MCF 10A (cell line): ENCODE measurements at places on chromosomes 1 and 21. TPM values are rescaled to one million over a fixed set of nuclear protein-coding genes. Genes with fewer than 3 reads are reported as not detected.
A peak's percentile ranks its signal among the peaks of the same experiment; 100 is the strongest.

DNA sequence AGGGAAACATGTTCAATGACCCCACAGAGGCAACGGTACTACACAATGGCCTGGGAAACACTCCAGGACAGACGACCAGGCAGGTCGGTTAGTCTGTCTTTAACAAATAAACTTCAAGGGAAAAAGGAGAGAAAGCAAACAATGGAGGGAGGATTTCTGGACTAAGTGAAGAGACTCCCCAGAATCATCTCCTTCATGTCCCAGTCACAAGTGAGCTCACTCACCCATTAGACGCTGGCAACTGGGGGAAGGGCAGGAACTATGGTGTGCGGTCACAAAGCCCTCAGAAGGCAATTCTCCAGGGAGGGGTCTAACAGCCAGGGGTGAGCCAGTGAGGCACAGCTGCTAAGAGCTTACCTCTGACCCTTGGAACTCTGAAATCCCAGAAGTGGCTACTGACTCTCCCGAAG is 55.7 kb upstream of the NADK start:
- peaks cover 21% of the 10 kb centered on the region for H3K4me1 ChIP-seq
- no peaks in the 10 kb centered on the region for H3K27me3 ChIP-seq
- peaks cover 58% of the 10 kb centered on the region for H3K36me3 ChIP-seq
- H3K4me3 ChIP-seq = no peak overlapping the region

DNA sequence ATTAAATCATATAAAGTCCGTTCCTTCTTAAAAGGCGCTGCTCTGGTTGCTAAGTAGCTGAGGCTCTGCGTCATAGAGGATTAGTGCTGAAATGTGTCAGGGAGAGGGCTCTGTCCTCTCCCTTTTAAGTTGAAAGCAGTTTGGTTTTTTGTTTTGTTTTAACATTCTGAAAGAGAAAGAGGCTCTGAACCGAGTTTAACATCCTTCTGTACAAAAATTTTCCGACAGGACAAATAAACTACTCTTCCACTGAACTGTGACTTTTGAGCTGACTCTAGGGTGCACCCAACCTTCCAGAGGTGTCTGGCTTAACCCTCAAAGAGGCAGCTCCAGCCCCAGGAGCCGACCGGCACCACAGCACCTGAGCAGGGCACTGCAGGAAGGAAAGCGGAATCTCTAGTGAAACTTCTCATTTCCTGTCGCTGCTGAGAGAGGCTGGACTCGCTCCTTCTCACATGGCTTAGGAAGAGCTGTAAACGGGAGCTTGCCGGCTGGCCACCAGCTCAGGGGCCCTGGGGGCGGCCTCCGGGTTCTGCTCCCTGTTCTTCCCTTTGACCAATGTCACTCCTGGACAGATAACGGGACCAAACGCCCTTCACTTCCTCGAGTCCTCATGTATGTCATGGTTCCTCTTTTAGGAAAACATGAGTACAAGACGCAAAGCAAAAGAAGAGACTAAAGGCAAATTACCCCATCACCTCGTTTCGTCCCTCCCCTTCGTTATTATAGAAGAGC is 1.2 kb downstream of the VAV3 start:
- peaks cover 10% of the 10 kb centered on the region for H3K27me3 ChIP-seq
- H3K36me3 ChIP-seq = no peaks in the 10 kb centered on the region
- DNase-seq = no peak
- H3K4me1 ChIP-seq = peaks cover 13% of the 10 kb centered on the region

GRCh38 chr1:37473431-37474045 is 842 bp upstream of the ZC3H12A start:
- DNase-seq = peak; percentile 54
- peak overlapping the region; percentile 89 for H3K4me3 ChIP-seq
- H3K27ac ChIP-seq = peak overlapping the region; percentile 86
- H3K4me1 ChIP-seq = peaks cover 45% of the 10 kb centered on the region
- peaks cover 37% of the 10 kb centered on the region for H3K36me3 ChIP-seq
- no peaks in the 10 kb centered on the region for H3K27me3 ChIP-seq

DNA sequence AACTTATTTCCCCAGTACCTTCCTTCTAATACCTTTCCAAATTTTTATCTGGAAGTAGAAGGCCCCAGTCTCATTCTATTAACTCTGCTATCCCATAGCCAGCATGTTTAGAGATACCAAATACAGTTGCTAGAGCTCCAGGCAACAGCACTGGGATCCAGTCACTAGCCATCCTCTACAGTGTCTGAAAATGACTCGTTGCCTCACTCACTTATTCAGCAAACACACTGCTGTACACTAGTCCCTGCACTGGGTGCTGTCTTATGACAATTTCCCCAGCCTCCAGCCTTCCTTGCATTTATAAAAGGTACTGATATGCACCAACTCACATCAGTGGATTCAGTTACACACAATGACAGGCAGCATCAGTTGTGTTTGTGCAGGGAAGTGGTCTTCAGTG is 179.0 kb downstream of the DSCAM start:
- no peak overlapping the region for H3K27ac ChIP-seq
- H3K36me3 ChIP-seq = no peaks in the 10 kb centered on the region
- DNase-seq = no peak
- no peaks in the 10 kb centered on the region for H3K4me1 ChIP-seq
- H3K27me3 ChIP-seq = no peaks in the 10 kb centered on the region
- H3K4me3 ChIP-seq = no peak overlapping the region

- no peaks in the 10 kb centered on the region for H3K27me3 ChIP-seq
- H3K4me3 ChIP-seq = no peak overlapping the region
- DNase-seq = no peak
- H3K36me3 ChIP-seq = peaks cover 6% of the 10 kb centered on the region
Observed at GRCh38 chr1:2203671-2204414, 9.3 kb upstream of the FAAP20 start.

DNA sequence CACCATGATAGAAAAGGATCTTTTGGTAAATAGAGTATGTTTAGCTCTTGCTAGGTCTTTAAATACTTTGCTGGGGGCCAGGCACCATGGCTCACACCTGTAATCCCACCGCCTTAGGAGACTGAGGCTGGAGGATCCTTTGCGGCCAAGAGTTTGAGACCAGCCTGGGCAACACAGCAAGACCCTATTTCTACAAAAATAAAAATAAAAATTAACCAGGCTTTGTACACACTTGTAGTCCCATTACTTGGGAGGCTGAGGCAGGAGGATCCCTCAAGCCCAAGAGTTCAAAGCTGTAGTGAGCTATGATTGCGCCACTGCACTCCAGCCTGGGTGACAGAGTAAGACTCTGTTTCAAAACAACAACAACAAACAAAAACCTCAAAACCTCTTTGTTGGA is 1.1 kb upstream of the KCNE2 start:
- no peak overlapping the region for H3K27ac ChIP-seq
- peaks cover 31% of the 10 kb centered on the region for H3K27me3 ChIP-seq
- peaks cover 6% of the 10 kb centered on the region for H3K4me1 ChIP-seq
- no peak overlapping the region for H3K4me3 ChIP-seq
- H3K36me3 ChIP-seq = no peaks in the 10 kb centered on the region

GRCh38 chr1:27979151-27979858 is 19.5 kb downstream of the XKR8 start:
- no peak overlapping the region for H3K4me3 ChIP-seq
- no peaks in the 10 kb centered on the region for H3K27me3 ChIP-seq
- H3K4me1 ChIP-seq = no peaks in the 10 kb centered on the region

DNA sequence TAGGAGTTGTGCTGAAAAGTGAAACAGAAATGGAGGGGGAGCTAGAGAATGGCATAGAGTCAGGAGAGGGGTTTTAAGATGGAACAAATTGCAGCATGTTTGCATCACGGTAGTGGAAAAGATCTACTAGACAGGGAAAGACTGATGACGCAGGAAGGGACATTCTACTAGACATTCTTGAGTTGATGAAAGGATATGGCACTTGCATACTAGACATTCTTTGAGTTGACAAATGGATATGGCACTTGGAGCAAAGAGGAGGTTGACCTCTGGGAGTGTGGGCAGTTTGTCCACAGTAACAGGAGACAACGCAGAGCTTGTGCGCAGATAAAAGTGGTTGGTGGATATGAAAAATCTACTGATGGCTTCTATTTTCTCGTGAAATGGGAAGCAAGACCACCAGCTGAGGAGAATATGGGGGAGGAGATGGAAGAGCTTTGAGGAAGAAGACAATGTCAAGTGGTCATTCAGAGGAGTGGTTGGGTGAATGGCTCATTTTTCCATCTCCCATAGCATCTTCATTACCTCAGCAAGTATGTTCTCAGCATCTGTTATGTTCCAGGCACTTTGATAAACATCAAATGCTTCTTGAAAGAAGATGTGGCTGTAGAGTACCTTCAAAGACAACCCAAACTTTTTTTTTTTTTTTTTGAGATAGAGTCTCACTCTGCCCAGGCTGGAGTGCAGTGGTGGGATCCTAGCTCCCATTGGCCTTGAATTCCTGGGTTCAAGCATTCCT is 2.4 kb upstream of the CTPS1 start:
- peaks cover 11% of the 10 kb centered on the region for H3K4me1 ChIP-seq
- DNase-seq = no peak
- H3K27ac ChIP-seq = no peak overlapping the region

GRCh38 chr1:53651356-53651755 is 87.6 kb downstream of the GLIS1 start:
- H3K36me3 ChIP-seq = no peaks in the 10 kb centered on the region
- H3K27ac ChIP-seq = no peak overlapping the region
- H3K4me3 ChIP-seq = no peak overlapping the region
- DNase-seq = no peak
- H3K27me3 ChIP-seq = peaks cover 37% of the 10 kb centered on the region
- H3K4me1 ChIP-seq = peaks cover 10% of the 10 kb centered on the region

DNA sequence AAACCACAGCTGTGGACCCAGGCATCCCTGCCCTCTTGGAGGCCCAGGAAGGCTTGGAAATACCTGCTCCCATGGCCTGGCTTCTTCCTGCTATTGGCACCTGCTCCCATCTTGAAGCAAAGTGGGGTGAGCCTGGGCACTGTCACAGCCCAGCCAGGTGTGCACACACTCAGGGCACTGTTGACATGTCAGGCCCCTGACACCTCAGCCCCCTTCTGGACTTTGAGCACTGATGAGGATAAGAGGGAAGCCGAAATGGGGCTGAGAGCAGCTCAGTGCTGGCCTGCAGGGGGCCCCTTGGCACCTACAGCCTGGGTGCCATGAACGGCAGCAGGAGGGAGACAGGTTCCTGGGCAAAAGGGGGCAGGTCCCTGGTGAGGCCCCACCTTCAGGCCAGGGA is 55.9 kb downstream of the DAB1 start:
- no peak overlapping the region for H3K27ac ChIP-seq
- H3K36me3 ChIP-seq = peaks cover under 1% of the 10 kb centered on the region
- no peaks in the 10 kb centered on the region for H3K4me1 ChIP-seq
- H3K27me3 ChIP-seq = no peaks in the 10 kb centered on the region
- H3K4me3 ChIP-seq = no peak overlapping the region

DNA sequence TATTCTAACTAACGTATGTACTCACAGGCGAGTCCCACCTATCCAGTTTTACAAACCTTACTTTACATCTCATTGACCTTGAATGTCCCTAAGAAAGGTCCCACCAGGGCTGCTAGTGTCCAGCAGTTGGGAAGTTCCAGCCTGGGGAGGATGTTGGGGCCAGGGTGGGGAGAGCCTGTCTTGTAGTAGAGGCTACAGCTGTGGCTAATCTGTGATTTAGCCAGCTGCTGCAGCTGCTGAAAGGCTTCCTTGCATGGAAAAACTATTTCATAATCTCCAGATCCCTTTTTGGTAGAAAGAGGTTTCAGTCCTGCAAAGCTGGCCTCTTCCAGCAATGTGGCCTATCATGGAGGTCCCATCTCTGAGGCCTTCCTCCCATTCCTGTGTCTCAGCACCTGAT is 23.1 kb downstream of the TNN start:
- no peak for DNase-seq
- no peak overlapping the region for H3K4me3 ChIP-seq
- peaks cover 8% of the 10 kb centered on the region for H3K27me3 ChIP-seq
- no peaks in the 10 kb centered on the region for H3K4me1 ChIP-seq

DNA sequence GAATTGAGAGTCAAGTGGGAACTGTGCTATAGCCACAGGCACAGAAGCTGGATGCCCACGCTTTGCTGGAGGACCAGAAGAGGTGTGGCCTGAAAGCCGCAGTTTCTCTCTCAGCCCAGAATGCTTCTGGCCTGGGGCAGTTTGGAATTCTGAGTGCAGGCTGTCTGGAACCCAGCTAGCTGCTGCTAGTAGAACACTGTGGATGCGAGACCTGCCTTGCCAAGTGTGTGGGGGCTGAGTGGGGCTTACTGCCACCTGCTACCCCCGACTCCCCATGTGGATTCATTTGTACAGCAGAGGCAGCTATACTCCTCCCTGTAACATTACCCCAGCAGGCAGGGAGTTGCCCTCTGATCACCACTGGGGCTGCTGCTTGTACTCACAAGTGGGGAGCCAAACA is 12.2 kb downstream of the ADAMTS1 start:
- H3K4me3 ChIP-seq = no peak overlapping the region
- H3K4me1 ChIP-seq = peaks cover 16% of the 10 kb centered on the region
- DNase-seq = no peak
- H3K27ac ChIP-seq = no peak overlapping the region
- no peaks in the 10 kb centered on the region for H3K36me3 ChIP-seq

DNA sequence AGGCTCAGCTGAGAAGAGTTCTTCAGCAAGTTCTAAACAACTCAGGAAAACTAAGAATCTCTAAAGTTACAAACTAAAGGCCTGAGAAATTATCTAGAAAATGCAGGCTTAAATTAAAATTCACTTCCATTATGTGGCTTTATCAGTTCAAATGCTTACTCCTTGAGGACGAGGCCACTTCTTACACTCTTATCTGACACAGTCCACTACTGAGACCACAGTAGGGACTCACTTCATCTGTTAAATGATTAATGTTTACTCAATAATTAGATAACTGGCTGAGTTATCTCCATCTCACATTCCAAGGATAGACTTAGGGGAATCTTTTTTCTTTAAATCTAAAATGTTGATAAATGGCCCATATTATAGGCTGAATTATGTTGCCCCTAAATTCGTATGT is 1.6 kb downstream of the C1orf141 start:
- H3K27ac ChIP-seq = no peak overlapping the region
- DNase-seq = no peak
- H3K4me3 ChIP-seq = no peak overlapping the region
- H3K4me1 ChIP-seq = peaks cover 7% of the 10 kb centered on the region
- H3K36me3 ChIP-seq = no peaks in the 10 kb centered on the region

- H3K36me3 ChIP-seq = no peaks in the 10 kb centered on the region
- no peak overlapping the region for H3K27ac ChIP-seq
- no peaks in the 10 kb centered on the region for H3K27me3 ChIP-seq
- H3K4me3 ChIP-seq = no peak overlapping the region
Observed at GRCh38 chr1:48044311-48044710, 47.1 kb upstream of the TRABD2B start.

Gene TRABD2B
- total RNA-seq = 0.96 and 2.6 TPM in 2 replicates

Gene CNIH3
- total RNA-seq = 3.4 and 3.6 TPM in 2 replicates

Gene NID1
- total RNA-seq = 0.10 and 0.16 TPM in 2 replicates

Gene DMBX1
- not detected in 2 replicates for total RNA-seq

Gene ATAD3C
- 0.27 and 2.0 TPM in 2 replicates for total RNA-seq
